ENCODE measurements at places on chromosomes 7 and 10.

DNA sequence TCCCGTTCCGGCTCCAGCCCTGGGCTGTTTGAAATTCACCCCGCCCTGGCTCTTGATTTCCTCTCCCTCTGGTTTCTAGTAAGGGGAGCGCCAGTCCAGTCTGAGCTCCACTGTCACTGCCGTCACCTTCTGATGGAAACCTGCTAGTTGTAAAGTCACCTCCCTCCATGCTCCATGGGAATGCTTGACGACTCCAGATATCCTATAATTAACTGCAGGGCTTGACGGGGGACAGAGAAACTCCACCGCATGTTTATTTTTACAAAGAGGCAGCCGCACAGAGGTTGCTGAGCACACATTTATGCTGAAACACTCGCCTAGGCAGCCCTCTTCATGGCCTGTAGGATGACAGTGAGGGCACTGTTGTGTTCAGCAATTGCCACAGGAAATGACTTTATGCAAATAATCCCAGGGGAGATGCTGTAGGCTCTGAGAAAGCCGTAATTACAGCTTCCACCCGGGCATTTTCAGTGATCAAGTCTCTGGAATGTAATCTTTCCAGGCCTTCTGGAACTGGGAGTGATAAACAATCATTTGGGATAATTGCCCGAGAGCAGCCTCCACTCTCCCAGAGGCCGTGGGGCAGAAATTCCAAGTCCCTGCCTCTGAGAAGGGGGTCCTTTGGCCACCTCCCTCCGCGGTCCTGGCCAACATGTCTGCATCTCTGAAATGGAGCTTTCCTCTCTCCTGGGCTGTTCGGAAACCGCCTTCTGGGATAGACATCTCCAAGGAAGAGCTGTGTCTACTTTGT, 300.5 kb downstream of the KLF6 start:
- no peak for DNase-seq

GRCh38 chr10:93917821-93918220, 24.0 kb downstream of the SLC35G1 start:
- no peak for DNase-seq

DNA sequence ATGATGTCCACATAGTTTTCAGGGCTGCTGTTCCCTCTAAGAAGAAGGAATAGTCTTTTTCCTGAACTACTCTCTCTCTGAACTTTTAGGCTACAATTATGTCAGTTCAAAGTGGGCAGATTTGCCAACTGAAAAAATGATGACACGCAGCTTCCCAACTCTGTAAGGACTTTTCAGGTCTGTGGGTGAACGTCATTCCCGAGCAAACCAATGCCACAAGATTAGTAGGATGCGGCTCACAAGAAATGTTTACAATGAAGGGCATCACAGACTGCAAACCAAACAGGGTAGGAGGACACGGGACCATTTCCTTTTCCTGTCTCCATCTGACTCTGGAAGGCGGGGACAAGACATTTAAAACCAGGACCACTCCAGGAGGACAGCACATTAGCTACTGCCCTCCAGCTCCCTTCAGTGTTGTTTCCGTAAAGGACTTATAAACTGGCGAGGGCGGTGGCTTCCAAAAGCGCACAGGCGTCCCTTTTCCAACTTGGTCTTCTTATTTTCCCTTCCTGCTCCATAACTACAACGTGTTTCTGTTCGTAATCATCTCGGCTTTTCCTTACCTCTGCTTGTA, 539 bp upstream of the MKLN1 start:
- DNase-seq = no peak

- DNase-seq = no peak
These were observed 40.6 kb downstream of the AKR1B15 start for GRCh38 chr7:134589491-134589941.

- peak; percentile 70 for DNase-seq
These were observed 64.9 kb downstream of the MYOF start for GRCh38 chr10:93417266-93417665.
